ENCODE measurements at places on chromosomes 1 and 21.

- no peak for DNase-seq
Measured at GRCh38 chr1:211285196-211285595, 26.0 kb downstream of the RCOR3 start.

GRCh38 chr1:157505481-157506272, 46.6 kb downstream of the FCRL5 start:
- DNase-seq: peak; percentile 78

DNA sequence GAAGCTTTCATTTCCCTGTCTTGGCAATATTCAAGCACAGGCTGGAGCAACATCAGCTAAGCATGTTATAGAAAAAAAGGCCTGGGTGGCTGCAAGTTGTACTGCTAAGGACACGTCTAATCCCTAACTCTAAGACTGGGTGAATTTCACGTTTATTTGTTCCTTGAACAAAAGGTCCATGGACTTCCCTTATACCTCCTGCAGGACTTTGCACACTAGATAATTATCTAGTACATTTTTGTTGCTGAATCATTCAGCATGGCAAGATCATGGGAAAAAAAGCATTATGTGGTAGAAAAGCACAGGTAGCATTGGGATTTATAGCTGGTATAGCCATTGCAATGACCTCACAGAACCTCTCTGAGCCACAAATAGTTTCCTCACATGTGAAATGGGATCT, 130.7 kb upstream of the DMRTA2 start:
- no peak for DNase-seq

DNA sequence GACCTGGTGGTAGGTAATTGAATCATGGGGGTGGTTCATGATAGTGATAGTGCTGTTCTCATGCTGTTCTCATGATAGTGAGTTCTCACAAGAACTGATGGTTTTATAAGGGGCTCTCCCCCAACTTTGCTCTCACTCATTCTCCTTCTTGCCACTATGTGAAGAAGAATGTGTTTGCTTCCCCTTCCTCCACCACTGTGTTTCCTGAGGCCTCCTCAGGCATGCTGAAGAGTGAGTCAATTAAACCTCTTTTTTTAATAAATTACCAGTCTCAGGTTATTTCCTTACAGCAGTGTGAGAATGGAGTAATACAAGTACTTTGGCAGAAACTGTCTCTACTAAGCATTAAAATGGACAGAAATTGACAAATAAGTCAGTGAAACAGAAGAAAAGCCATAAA, 21.6 kb downstream of the RAB3GAP2 start:
- no peak for DNase-seq

GRCh38 chr1:219174460-219175211, 958 bp downstream of the LYPLAL1 start:
- peak; percentile 71 for DNase-seq

DNA sequence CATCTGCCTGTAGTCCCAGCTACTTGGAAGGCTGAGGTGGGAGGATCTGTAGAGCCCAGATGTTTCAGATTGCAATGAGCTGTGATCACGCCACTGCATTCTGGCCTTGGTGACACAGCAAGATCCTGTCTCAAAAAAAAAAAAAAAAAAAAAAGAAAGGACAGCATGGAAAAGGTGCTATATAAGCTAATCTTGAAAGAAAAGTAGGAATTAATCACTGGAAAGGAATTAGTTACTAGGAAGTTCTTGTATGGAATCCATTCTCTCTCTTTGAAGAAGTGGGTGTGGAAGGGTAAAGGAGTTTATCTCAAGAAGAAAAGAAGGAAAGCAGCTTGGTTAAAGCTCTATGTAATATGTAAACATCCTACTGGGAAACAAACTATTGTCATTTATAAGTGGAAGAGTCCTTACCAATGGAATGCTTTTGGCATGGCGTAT, 339.2 kb downstream of the DPYD start:
- peak; percentile 57 for DNase-seq

- DNase-seq: peak; percentile 37
Measured at GRCh38 chr1:89483010-89483756, 41.4 kb upstream of the LRRC8B start.

DNA sequence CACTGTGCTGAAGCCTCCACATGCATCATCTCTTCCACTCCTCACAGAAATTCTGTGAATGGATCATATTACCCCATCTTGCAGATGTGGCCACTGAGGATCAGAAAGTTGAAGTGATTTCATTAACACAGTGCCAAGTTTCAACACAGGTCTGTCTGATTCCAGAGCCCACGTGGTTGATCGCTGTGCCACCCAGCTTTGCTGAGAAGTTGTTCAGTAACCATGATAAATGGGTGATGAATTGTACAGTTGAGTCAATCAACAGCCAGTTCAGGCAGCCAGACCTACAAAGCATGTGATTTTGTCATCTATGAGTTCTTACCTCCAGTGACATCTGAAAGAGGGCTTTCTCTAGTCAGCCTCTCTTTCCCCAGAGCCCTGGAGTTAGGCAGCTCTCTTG, 61.8 kb upstream of the GRHL3 start:
- DNase-seq: no peak

DNA sequence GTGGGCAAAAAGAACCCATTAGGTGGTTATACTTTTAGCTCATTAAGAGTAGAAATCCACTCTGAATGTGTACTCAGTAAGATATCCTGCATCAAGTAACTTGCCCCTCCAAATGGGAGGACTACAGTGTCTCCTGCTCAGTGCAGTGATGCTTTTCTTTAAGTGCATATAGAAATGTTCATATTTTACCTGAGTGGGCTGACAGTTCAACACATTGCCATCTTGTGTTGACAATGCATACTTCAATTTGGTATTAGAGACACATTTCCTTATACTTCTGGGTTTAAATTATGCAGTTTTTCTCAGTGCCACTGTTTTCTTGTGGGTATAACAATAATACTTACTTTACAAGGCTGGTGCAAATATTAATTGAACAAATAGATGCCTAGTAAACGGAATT, 318.6 kb upstream of the TMPRSS15 start:
- no peak for DNase-seq

DNA sequence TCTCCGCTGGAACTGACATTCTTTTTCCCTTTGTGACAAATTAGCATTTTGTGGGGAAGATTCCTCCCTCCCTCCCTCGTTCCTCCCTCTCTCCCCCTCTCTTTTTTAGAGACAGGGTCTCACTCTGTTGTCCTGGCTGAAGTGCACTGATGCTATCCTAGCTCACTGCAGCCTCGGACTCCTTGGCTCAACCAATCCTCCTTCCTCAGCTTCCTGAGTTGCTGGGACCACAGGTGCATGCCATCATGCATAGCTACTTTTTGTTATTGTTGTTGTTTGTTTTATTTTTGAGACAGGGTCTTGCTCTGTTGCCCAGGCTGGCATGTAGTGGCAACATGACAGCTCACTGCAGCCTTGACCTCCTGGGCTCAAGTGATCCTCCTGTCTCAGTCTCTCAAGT, 6.8 kb upstream of the SKI start:
- no peak for DNase-seq

DNA sequence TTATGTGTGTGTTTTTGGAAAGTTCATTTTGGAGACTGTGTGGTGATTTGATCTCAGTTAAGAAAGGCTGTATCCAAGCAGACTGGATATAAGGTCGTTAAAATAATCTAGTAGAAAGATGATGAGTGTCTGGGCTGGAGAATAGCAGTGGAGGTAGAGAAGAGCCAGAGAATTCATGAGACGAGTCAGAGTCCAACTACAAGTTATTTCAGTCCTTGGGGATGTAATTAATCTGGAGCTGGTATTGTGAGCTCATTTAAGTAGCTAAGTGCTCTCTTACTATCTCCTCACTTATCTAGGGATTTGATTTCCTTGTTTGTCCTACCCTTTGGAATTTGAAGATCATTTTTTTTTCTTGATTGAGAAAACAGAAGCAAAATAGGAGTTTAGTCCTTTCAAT, 1219.0 kb upstream of the ADGRL4 start:
- DNase-seq: no peak

All from ELF-1 (cell line).